ENCODE measurements at places on chromosomes 11 and 22. TPM values are rescaled to one million over a fixed set of nuclear protein-coding genes. Genes with fewer than 3 reads are reported as not detected.

- H3K36me3 ChIP-seq = no peaks in the 10 kb centered on the region
- no peak overlapping the region for H3K27ac ChIP-seq
- no peak for DNase-seq
- peaks cover 12% of the 10 kb centered on the region for H3K27me3 ChIP-seq
- H3K4me1 ChIP-seq = peaks cover 7% of the 10 kb centered on the region
These were observed 26.4 kb upstream of the OAF start for GRCh38 chr11:120184371-120184945.

- H3K36me3 ChIP-seq = no peaks in the 10 kb centered on the region
- H3K4me1 ChIP-seq = peaks cover 13% of the 10 kb centered on the region
These were observed 2.3 kb downstream of the TMEM86A start for GRCh38 chr11:18700872-18701271.

GRCh38 chr11:83938148-83938547 is 652.0 kb upstream of the CCDC90B start:
- H3K4me3 ChIP-seq = no peak overlapping the region
- H3K27me3 ChIP-seq = no peaks in the 10 kb centered on the region
- DNase-seq = no peak
- no peaks in the 10 kb centered on the region for H3K36me3 ChIP-seq

DNA sequence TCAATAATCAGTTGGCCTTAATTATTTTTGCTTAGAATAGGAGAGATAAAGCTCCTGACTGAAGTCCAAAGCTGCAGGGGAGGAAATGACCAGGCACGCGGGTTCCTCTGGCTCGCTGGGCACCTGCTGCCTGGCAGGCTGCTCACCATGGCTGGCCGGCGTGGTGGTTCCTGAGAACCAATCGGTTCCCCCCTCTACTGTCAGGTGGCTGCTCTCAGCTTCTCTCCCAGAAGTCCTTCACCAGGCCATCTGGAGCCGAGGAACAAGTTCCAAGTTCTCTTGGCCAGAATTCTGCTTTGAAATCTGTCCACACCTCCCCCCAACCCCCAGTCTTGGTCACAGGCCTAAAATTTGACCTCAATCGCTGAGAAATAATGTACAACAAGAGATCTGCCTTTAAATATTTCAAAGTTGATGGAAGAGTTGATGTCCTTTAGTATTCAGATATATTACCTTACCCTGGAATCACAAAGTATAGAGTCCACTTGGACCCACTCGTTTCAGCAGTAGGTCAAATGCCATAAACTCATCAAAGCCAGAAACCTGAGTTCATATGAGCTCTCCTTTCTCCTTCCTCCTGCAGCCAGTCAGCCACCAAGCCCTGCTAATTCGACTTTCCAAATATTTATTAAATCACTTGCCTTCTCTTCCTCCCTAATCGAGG is 25.2 kb downstream of the EXPH5 start:
- H3K27me3 ChIP-seq = no peaks in the 10 kb centered on the region
- no peak overlapping the region for H3K27ac ChIP-seq
- H3K4me1 ChIP-seq = peaks cover 5% of the 10 kb centered on the region
- H3K4me3 ChIP-seq = no peak overlapping the region

- DNase-seq = no peak
- no peak overlapping the region for H3K4me3 ChIP-seq
- H3K4me1 ChIP-seq = no peaks in the 10 kb centered on the region
These were observed 130.7 kb downstream of the MN1 start for GRCh38 chr22:27670701-27671412.

DNA sequence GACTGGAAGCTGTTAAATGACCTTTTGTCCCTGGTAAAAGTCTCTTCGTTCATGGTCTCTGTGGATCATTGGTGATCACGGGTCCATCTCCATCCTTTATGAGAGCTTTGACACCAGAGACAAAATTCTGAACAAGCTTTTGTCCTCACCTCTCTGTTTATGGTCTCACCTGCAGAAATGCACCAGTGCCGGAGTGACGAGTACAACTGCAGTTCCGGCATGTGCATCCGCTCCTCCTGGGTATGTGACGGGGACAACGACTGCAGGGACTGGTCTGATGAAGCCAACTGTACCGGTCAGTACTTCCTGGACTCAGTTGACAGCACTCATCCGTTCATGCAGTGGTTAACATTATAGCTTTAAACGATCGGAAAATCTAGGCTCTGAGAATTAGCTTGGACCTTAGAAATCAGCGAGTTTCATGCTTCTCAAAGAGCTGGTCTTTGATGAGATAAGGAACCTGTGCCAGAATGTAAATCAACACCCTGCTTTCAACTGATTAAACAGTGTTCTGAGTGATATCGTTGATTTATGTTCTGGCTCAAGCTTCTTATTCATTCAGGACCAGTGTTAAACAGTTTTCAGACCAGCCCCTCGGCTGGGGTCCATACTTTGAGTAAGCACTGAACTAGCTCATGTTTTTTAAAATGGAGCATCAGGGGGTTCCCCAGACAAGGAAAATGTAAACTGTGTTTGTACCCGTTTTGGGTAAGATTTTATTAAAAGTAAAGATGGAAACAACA is 124.5 kb upstream of the SORL1-AS1 start:
- DNase-seq = no peak
- no peak overlapping the region for H3K4me3 ChIP-seq
- peaks cover 14% of the 10 kb centered on the region for H3K4me1 ChIP-seq
- H3K36me3 ChIP-seq = peaks cover 42% of the 10 kb centered on the region
- no peaks in the 10 kb centered on the region for H3K27me3 ChIP-seq
- no peak overlapping the region for H3K27ac ChIP-seq

DNA sequence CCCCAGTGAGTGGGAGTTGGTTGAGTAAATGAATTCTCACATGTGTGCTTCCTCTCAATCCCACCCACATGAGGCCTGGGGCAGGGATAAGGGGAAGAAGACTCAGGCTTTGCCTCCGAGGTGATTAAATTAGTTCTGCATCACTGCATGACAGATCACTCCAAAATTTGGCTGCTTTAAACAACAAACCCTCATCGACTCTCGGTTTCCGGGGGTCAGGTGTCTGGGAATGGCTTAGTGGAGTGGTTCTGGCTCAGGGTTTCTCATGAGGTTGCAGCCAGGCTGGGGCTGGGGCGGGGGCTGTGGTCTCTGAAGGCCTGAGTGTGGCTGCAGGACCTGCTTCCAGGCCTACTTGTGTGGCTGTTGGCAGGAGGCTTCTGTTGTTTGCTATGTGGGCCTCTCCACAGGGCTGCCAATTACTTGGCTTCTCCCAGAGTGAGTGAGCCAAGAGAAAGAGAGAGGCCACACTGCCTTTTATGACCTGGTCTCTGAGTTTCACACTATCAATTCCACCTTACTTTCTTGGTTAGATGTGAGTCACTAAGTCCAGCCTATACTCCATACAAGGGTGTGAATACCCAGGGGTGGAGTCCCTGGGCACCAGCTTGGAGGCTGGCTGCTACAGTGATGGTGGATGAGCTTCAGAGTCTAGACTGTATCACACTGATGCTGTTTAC is 15.9 kb downstream of the MOGAT2 start:
- H3K36me3 ChIP-seq = no peaks in the 10 kb centered on the region
- peaks cover 11% of the 10 kb centered on the region for H3K27me3 ChIP-seq
- DNase-seq = no peak

DNA sequence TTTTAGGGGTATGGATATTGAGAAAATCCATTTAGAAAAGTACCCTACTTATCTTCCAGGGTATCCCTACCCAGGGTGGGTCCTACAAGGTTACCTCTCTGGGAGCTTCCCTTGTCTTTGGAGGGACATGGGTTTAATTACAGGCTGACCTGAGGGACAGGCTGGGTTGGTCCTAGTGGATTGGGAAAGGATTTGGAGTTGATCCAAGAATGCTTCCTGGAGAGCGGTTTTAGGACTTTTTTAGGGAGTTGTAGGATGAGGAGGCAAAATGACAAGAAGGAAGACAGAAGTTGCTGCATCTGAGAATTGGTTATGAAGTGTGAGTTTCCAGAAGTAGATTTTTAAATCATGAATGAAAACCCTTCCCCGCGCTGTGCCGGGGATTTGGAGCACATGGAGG is 61.8 kb upstream of the CRTAM start:
- peaks cover 17% of the 10 kb centered on the region for H3K4me1 ChIP-seq
- no peak for DNase-seq
- H3K36me3 ChIP-seq = peaks cover 13% of the 10 kb centered on the region
- no peak overlapping the region for H3K27ac ChIP-seq

- DNase-seq = no peak
- no peak overlapping the region for H3K4me3 ChIP-seq
- H3K27ac ChIP-seq = no peak overlapping the region
- no peaks in the 10 kb centered on the region for H3K27me3 ChIP-seq
These were observed 756.8 kb downstream of the NTM start for GRCh38 chr11:132126973-132127899.

DNA sequence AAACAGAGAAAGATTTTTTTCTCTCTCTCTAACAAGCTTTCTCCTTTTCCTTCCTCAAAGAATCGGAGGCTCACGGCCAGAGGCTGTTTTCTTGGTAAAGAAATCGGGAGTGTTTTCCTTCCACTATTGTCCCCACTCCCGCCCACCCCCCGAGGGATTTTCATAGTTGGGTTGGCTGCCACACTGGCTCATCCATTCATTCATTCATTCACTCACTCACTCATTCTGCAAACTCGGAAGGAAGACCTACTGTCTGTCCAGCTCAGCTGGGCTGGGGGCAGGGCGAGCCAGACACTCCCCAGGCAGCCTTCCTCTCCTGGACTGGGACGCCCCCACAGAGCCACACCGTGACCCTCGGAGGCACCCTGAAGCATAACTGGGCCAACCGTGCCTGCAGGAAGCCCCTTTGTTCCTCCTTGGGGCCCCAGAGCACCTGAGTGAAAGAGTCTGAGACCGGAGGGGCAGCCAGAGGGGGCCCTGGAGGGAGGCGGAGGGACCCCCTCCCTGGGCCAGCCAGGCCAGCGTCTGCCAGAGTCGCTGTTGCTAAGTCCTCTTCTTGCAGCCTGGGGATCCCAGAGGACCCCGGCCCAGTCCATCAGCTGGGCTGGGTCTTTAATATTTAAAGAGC is 17.0 kb downstream of the CDKN1C start:
- no peak for DNase-seq
- H3K36me3 ChIP-seq = no peaks in the 10 kb centered on the region

DNA sequence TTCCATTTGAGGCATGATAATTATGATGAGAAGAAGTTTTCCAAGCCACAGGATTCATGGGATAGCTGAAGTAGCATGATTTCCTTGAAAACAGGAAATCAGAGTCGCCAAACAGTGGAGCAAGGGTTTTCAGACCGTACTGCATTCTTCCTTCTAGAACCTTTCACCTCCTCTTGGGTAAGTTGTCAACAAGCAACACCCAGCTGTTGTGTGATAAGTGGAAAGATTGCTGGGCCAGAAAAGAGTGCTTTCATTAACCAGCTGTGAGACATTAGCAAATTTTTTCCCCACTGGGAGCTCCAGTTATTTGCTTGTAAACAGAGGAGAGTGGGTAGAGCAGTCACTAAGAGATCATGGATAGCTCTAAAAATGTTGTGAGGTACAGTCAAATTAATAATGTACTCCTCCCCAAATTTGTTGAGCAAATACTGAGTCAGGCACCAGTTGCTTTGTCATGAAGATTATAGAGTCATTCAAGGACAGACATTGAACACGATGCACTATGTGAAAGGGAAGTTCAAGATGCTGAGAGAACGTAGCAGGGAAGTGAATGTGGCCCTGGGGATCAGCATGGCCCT is 11.7 kb upstream of the MPEG1 start:
- no peak overlapping the region for H3K27ac ChIP-seq
- H3K27me3 ChIP-seq = peaks cover 17% of the 10 kb centered on the region
- DNase-seq = no peak

GRCh38 chr11:132685174-132685611 is 847.1 kb downstream of the OPCML start:
- H3K27me3 ChIP-seq = peaks cover 4% of the 10 kb centered on the region
- peaks cover 9% of the 10 kb centered on the region for H3K4me1 ChIP-seq
- DNase-seq = no peak
- H3K36me3 ChIP-seq = no peaks in the 10 kb centered on the region
- no peak overlapping the region for H3K27ac ChIP-seq

DNA sequence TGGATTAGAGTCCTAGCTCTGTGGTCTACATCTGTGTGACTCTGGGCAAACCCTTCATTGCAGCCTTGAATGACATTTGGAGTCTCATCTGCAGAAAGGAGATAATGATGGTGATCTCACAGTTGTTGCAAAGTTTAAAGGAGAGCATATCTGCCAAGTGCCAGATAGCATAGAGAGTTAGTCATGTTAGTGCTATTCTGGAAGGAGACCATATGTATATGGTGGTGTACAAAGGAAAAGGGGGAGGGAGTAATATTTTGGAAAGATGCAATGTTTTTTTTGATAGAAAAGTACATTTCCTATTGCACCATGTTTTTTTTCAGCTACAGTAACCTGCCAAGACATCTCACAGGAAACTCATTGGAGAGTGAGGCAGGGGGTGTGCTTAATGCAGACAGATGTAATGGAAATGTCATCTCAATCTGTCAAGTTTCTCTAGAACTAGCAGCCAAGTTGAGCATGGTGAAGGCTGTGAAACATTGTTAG is 92.1 kb upstream of the NARS2 start:
- DNase-seq = no peak
- H3K27me3 ChIP-seq = peaks cover 5% of the 10 kb centered on the region
- no peak overlapping the region for H3K27ac ChIP-seq
- H3K36me3 ChIP-seq = no peaks in the 10 kb centered on the region
- H3K4me3 ChIP-seq = no peak overlapping the region

- H3K27ac ChIP-seq = no peak overlapping the region
- H3K36me3 ChIP-seq = no peaks in the 10 kb centered on the region
- peaks cover 2% of the 10 kb centered on the region for H3K27me3 ChIP-seq
- H3K4me1 ChIP-seq = no peaks in the 10 kb centered on the region
These were observed 48.4 kb upstream of the POLD3 start for GRCh38 chr11:74543991-74544390.

DNA sequence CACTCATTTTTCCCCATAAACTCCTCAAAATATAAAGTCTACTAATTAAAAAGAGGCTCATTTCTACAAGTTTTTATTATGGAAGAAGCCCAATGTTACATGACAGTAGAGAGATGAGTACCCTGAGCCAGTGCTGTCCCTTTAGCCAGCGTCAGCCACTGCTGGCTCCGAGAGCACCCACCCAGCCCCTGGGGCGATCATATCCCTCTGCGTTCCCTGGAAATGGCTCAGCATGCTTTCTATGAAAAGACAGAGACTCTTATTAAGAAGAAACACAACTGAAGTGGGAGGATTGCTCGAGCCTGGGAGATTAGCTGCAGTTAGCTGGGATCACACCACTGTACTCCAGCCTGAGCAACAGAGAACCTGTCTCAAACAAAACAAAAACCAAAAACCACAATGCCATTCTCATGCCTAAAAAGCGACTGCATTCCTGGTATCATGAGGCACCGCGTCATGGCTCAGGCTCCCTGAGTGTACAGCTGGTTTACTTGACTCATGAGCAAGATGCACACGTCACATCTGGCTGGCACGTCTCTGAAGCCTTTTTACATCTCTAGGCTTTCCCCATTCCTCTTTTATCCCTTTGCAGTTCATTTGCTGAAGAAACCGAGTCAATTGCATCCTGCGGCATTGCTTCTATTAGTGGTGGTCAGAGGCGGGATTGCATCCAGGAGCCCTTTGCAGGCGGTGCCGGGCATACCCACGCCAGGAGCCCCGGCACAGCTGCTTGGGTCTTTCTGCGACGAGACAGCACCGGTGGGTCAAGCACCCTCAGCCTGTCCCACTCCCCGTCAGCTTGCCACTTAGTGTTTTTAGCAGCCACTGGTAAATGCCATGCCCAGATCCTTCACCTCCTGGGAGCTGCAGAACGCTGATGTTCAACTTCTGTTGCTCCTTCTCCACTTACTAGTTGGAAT is 119.9 kb downstream of the CTTN start:
- no peaks in the 10 kb centered on the region for H3K36me3 ChIP-seq
- H3K4me3 ChIP-seq = no peak overlapping the region
- H3K27ac ChIP-seq = no peak overlapping the region
- no peak for DNase-seq
- no peaks in the 10 kb centered on the region for H3K4me1 ChIP-seq

GRAMD1B gene
- total RNA-seq = 89.9 TPM

OR52A1 gene
- total RNA-seq = not detected

TEAD1 gene
- total RNA-seq = 0.18 TPM

TMEM191B gene
- 1.6 TPM for total RNA-seq

Measured in activated CD8-positive, alpha-beta memory T cell treated with anti-CD3 and anti-CD28 coated beads, Interleukin-2, amount 10 ng/mL, durations not matched to agents 7 days and 5 days (primary cell).